EH (cell line): ENCODE measurements at places on chromosomes 12 and 14.
A peak's percentile ranks its signal among the peaks of the same experiment; 100 is the strongest.

DNA sequence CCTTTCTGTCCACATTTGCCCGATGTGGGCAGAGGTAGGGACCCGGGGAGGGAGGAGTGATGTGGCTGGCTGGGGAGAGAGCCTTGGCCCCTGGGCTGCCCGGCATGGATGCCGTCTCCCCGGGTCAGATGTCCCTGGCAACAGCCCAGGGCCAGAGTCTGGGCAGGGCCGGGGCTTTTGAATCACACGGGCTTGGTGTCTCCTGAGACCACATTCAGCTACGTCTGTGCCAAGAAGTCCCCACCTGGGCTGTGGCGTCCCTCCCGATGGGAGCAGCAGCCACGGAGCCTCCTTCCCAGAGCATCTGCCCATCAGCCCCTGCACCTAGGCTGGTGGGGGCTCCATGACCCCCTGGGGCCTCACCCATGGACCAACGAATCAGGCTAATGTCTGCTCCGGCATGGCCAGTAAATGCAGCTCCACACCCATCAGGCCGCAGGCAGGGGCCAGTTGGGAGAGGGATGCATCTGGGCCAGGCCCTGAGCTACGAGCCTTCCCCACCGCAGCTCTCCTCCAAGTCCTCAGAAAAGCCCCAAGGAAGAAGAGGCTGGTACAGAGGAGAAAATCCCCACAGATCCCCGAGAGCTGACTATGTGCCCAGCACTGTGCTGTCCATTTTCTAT is 109.4 kb downstream of the RFLNA start:
- no peak for DNase-seq

GRCh38 chr12:70983692-70984091 is 63.2 kb upstream of the PTPRR start:
- DNase-seq: no peak

DNA sequence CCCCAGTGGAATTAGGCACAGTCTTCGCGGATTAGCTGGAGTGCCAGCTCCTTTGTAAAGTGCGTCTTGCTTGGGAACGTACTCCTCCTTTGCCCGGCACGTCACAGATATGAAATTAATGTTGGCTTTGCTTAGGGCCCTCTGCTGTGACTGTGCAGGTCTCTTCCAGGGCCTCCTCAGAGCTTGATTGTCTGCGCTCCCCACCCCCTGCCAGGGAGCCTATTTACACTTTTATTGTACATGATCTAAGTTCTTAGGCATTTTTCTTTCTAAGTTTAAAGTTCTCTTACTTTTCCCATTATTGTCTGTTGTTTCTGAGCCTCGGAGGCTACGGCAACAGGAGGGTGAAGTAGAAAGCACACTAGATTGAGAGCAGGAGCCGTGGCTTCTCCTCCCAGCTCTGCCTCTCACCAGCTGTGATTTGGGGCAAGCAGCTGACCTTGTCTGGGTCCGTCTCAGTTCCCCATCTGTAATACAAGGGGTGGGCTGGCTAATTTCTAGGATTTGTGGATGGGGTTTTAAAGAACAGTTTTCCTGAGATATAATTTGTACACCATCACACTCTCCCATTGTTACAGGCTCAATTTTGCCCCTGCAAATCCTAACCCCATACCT is 81.8 kb downstream of the TSPAN9 start:
- peak; percentile 77 for DNase-seq

GRCh38 chr12:108232565-108232964 is 103.5 kb downstream of the WSCD2 start:
- DNase-seq: no peak

GRCh38 chr12:31820832-31821231 is 92.0 kb upstream of the AMN1 start:
- no peak for DNase-seq

DNA sequence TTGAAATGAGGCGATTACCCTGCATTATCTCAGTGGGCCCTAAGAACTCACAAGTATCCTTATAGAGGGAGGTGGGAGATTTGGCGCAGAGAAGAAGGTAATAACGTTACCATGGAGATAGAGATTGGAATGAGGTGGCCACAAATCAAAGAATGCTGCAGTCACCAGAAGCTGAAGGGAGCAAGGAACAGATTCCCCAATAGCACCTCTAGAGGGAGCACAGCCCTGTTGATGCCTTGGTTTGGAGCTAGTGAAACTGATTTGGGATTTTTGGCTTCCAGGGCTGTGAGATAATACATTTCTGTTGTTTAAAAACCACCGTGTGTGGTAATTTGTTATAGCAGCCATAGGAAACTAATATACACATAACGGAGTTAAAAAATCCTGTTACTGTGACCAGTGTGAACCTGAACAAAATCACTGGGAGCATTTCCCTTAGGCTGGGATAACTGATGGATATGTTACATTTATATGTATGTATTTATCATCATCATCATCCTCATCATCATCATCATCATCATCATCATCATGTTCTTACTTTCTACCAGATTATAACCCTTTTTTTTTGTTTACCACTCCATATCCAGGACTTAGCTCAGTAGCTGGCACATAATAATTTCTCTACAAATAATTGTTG is 100.3 kb downstream of the LIN7A start:
- DNase-seq: peak; percentile 77

GRCh38 chr12:108133482-108133881 is 4.4 kb downstream of the WSCD2 start:
- DNase-seq: no peak

GRCh38 chr12:117437516-117438255 is 76.3 kb upstream of the NOS1 start:
- DNase-seq: no peak

GRCh38 chr14:24613747-24614146 is 4.3 kb upstream of the GZMH start:
- DNase-seq: no peak

DNA sequence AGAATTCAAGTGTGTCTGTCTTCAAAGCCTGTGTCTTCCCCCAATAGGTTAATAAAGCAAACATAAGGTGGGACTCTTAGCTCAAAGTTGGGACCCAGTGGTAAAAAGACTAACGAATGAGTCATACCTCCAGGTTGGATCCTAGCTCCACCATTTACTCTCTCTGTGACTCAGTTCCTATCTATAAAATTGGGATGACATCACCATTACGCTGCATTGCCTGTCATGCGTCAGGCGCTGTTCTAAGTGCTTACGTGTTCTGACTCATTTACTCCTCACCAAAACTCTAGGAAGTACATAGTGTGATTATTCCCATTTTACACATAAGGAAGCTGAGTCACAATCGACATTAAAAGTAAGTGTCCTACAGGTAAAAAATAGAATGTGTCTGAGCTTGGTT is 915.8 kb downstream of the VRK1 start:
- no peak for DNase-seq

DNA sequence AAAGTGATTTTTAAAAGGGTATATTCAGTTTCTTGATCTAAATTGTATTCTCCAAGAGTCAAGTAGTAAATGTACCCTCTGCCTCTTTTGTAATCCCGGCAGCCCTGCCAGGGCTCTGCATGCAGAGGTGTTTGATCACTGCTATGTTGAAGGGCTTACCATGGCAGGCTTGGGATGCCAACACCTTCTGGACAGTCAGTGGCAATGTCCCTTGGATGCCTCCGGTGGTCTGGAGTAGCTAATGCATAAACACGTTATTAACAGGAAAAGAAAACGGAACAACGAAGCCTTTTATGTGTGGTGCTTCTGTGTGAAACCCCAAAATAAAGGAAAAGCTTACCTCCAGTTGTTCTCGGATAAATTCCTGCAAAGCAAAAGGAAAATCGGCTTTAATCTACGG is 19.9 kb downstream of the EIF2B2 start:
- DNase-seq: no peak

- DNase-seq: peak; percentile 95
Measured at GRCh38 chr14:52080808-52081755, 12.2 kb upstream of the NID2 start.

DNA sequence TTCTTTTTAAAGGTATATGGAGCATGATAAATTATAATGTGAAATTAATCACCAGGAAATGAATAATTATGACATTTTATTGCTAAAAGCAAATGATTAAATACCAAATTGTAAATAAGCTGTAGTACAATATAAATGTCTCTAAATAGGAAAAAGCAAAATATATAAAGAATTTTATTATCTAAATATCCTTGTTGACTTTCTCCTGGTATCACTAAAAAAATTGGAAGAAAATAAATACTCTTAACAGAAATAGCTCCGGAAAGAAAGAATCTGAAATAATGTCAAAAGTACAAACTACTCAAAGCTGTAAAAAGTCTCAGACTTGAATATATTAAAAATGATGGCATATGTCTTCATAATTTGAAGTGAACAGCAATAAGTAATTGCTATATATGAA is at the start of gene OR11H7:
Gene OR11H7, plus strand, starts transcription at position 301 of the 400 bp plus-strand sequence.
- no peak for DNase-seq

- no peak for DNase-seq
Measured at GRCh38 chr12:94049718-94050117, 98.7 kb upstream of the PLXNC1 start.

DNA sequence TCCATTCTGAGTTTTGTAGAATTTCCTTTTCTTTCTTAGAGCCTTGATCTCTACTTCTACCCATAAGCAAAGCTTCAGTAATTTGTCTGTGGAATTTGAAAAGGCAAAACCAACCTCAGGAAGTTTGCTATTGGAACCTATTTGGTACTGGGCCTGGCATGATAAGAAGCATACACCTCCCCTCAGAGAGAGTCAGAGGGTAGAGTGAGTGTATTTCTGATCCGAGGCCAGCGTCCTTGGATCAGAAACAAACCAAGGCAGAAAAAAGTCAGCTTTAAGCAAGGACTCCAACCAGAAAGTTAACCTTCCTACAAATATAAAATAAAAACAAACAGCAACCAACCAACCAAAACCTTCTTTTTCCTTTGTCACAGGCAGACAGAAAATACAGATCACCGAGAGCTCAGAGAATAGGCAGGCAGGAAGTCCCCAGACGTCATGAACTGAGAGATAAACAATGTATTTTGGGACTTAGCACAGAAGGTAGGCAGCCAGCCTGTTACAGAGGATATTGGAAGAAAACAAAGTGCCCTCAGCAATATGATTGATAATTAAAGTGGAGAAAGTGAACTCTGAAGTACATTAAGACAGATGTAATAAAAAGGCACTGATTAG is 141.5 kb downstream of the NEDD1 start:
- DNase-seq: no peak
